ENCODE measurements at places on chromosomes 12 and 14. TPM values are rescaled to one million over a fixed set of nuclear protein-coding genes. Genes with fewer than 3 reads are reported as not detected.
A peak's percentile ranks its signal among the peaks of the same experiment; 100 is the strongest.

SIX6 gene
- not detected for total RNA-seq

KRT75 gene
- total RNA-seq, result not detected

RASSF9 gene
- total RNA-seq, result not detected

GPR65 gene
- total RNA-seq, result not detected

PLEKHD1 gene
- total RNA-seq, result 1.3 TPM

GRCh38 chr14:83909507-83909906, 1620.4 kb upstream of the FLRT2 start:
- DNase-seq, result no peak

DNA sequence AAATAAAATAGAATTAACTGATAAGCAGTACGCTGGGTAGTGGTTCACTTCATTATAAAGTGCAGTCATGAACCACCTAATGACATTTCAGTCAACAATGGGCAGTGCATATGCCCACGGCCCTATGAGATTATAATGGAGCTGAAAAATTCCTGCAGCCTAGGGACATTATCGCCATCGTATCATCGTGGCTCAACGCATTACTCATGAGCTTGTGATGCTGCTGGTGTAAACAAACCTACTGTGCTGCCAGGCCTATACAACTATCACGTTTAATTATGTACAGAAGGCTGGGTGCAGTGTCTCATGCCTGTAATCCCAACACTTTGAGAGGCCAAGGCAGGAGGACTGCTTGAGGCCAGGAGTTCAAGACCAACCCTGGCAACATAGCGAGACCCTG, 62.3 kb upstream of the TMEM263 start:
- no peak for DNase-seq

DNA sequence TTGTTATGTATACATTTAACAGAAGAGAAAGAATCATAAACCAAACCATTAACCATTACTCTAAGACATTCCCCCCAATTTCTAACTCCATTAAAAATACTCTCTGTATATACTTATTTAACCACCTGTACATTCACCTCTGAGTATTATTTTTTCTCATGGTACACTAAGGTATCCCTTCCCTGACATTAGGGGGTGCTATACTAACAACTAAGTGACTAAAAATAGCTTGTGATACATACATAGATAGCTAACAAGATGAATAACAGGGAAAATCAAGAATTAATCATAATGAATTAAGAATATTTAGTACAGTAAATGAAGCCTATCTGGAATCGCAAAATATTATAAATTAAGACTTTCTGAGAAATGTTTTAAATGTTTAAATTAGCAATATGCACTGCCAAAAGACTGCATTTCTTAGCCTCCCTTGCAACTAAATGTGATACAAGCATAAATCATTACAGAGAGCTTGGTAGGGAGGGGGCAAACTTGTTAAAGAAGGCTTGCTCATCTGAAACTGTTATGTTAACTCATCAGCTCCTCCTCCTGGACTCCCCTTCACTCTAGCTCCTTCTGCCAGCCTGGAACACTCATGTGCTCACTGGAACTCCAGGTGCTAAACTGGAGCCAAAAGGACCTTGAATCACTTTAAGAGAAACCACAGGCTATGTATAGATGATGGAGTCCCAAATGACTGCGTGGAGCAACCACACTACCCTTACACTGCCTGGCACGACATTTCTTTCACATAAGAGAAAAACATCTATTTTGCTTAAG, 14.9 kb downstream of the C2CD5 start:
- no peak for DNase-seq

DNA sequence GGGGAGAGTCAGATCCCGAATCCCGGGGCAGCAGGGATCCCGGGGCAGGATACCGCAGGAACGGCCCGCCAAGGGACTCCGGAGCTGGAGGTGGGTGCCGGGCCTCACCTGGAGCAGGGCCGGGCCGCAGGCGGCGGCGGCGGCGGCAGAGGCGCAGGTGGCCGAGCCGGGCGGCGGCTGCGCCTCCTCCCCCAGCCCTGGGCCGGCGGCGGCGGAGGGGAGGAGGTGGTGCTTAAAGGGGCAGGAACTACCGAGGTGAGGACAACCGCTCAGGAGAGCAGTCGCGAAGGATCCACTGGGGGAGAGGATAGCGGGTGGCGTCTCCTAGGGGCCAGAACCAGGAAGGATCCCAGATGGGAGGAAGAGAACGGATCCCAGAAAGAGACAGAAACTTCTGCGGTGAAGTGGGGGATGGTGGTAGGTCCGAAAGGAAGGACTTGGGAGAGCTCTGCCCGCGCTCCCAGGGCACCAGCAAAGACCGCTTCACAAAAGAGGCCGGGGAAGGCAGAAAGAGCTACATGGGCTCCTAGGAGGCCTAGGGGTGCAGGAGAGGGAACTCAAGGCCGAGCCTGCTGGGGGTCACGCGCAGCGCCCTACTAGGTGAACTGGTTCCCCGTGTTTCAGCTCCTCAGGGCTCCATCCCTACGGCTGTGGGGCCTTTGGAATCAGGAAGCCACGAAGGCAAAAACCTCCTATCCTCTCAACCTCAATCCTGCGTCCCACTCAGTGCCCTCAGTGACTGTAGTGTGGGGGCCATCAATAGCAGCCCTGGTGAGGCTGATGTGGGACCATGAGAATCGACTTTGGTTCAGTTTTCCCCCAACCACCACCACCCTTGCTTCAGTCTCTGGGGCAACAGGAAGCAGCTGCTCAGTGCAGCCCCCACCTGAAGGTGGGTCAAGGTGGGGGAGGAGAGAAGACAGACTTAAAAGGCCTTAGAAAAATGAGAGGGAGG, 5.0 kb upstream of the BAZ2A start:
- peak; percentile 71 for DNase-seq

GRCh38 chr14:47264842-47265241, 410.6 kb downstream of the MDGA2 start:
- DNase-seq, result no peak

DNA sequence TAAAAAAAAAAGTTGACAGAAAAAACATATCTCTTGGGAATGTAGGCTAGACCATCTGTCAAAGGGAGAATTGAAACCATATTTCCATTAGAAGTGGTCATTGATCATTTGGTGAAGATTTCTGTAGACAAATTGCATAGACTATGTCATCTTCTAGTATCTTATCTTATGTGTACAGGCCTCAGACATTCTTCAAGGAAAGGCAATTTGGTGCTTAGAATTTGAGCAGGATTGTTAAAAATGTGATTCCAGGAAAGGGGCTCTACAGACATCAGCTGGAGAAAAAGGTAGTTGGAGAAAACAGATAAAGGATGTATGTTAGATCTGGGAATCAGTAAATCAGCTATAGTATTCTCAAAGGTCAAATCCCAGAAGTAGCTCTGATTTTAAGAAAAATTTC, 627.1 kb downstream of the TMTC2 start:
- DNase-seq, result no peak

DNA sequence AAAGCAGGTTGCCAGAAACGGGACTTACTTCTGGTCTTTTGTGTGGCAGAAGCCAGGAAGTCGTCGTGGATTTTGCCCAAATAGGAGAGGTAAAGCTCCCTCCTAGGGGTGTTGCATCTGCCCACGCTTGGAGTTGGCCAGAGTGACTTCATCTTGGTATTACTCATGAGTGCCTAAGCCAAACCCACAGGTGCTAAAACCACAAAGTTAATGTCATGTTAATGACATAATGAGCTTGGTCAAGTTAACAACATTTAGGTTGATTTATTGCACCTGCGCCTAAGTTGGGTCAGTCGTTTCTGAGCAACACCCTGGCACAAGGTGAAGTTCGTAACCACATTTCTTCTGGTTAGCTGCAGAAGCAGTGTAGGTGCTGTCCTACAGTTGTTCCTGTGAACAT, 225.2 kb downstream of the FUT8 start:
- DNase-seq, result no peak

DNA sequence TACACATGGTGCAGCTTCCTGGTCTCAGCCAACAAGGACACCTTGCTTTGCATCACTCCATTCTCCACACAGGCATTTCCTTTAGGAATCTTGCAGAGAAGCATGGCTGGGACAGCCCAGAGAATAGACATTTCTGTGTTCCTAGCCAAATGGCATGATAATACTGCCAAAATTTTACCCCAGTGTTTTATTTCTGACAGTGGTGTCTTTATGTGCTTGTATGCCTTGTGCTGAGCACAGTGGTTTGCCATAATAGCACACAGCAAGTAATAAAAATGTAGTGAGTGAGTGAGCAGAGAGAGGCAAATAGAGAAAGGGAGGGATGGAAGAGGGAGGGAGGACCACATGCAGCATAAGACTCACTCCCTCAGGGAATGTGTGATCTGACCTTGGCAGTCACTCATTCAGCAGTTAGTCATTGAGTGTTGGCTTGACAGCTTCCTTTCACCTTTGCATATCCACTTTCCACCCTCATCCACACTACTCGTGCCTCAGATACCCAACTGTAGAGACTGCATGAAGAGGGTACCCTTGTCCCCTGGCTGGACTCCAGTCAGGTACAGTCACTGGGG, 212.8 kb upstream of the CCDC196 start:
- DNase-seq, result no peak

DNA sequence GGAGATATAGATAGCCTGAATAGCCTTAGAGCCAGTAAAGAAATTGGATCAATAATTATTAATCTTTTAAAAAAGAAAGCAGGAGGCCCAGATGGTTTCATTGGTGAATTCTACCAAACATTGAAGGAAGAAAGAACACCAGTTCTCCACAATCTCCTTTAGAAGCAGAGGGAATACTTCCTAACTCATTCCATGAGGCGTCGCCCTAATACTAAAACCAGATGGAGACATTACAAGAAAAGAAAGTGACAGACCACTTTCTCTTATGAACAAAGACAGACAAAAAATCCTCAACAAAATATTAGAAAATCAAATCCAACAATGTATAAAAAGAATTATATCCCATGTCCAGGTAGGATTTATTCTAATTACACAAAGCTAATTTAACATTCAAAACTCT, 362.6 kb downstream of the BCAT1 start:
- no peak for DNase-seq

GRCh38 chr12:69886109-69886508, 61.1 kb downstream of the MYRFL start:
- no peak for DNase-seq

DNA sequence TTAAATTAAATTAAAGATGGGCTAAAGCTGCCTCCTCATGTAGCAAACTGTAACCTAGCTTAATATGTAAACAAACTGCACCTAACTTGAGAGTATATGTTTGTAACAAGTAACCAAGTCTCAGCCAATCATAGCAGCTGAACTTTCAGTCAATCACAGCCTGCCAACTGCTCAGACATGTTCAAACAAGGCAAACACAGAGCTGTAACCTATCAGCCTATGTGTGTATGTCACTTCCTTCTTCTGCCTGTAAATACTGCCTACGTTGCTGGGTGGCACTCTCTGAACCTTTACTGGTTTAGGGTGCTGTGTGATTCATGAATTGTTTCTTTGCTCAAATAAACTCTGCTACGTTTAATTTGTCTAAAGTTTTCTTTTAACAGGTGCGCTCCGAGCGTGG, 2.9 kb downstream of the SERPINA6 start:
- no peak for DNase-seq

GRCh38 chr14:94787092-94787491, 17.2 kb upstream of the GSC start:
- DNase-seq, result peak; percentile 35

DNA sequence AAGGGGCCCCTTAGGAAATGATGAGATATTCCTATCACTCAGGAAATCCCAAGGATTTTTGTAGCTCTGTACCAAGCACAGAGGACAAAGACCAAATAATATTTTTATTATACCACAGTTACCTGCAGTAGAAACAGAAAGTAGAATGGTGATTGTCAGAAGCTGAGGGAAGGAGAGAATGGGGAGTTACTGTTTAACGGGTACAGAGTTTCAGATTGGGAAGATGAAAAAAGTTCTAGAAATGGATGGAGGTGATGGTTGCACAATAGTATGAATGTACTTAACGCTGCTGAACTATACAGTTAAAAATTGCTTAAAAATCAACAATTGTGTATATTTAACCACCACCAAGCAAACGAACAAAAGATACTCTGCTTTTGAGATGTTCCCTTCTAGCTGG, 24.1 kb downstream of the FLVCR2 start:
- DNase-seq, result no peak

- DNase-seq, result no peak
Measured at GRCh38 chr12:124049451-124050094, 76.6 kb downstream of the ZNF664 start.

DNA sequence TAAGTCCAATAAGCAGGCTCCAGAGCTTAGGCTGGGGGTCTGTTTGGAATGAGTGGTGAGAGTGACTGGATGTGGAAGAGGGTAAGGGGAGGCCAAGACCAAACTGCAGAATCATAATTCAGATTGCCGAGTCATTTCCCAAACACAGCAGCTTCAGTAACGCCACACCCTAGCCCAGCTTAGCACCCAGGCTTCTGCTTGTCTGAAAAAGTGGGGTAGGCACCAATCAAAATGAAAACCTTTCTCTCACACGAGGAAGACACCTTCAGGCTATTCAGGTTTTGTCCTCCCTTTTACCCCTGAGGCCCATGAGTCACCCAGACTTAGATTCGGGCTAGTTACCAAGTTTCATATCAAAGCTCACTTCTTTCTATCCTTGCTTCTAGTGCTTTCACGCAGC, 306.1 kb downstream of the DAD1 start:
- DNase-seq, result no peak

DNA sequence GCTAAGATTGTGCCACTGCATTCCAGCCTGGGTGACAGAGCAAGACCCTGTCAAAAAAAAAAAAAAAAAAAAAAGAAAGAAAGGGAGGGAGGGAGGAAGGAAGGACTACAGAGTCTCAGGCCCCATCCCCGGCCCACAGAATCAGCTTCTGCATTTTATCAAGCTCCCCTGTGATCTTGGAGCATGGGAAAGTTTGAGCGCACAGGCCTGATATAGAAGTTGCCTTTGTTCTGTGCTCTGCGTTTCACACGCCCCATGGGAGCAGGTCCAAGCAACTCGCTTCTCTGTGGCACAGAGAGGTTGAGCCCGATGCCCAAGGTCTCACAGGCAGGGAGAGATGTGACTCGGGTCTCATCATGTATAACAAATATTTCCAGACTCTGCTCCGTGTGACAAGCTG, 101.8 kb downstream of the PHETA1 start:
- no peak for DNase-seq

Measured in glutamatergic neuron (in vitro differentiated cells).